Tracheal epithelial cell (primary cell): ENCODE measurements at places on chromosomes 3 and 15. TPM values are rescaled to one million over a fixed set of nuclear protein-coding genes. Genes with fewer than 3 reads are reported as not detected.

LRRIQ4 gene
- not detected in 2 replicates for total RNA-seq

C3orf49 gene
- total RNA-seq = not detected in 2 replicates

MESP2 gene
- total RNA-seq = 0.48 and 1.3 TPM in 2 replicates

DNAJC19 gene
- total RNA-seq = 24.3 and 36.6 TPM in 2 replicates

NPRL2 gene
- 15.6 and 18.3 TPM in 2 replicates for total RNA-seq

ACTC1 gene
- not detected in 2 replicates for total RNA-seq

NSMCE3 gene
- 5.1 and 7.5 TPM in 2 replicates for total RNA-seq

C15orf62 gene
- 0.85 and 1.2 TPM in 2 replicates for total RNA-seq

ATP10A gene
- 0.21 and 6.0 TPM in 2 replicates for total RNA-seq

FOXL2 gene
- total RNA-seq = 0.24 TPM in 1 of 2 replicates, not detected in the other

ACKR4 gene
- total RNA-seq = 0.24 TPM in 1 of 2 replicates, not detected in the other

BNC1 gene
- total RNA-seq = 52.1 and 69.3 TPM in 2 replicates

PLA2G4E gene
- total RNA-seq = 0.21 and 0.96 TPM in 2 replicates

CASR gene
- under 0.01 TPM in 1 of 2 replicates, not detected in the other for total RNA-seq

ZSCAN2 gene
- total RNA-seq = 6.6 and 13.0 TPM in 2 replicates

WDR72 gene
- under 0.01 and 0.96 TPM in 2 replicates for total RNA-seq

GAP43 gene
- total RNA-seq = not detected in 2 replicates

CLDN11 gene
- total RNA-seq = 0.43 and 7.5 TPM in 2 replicates

TUSC7 gene
- total RNA-seq = not detected in 2 replicates

UBE3A gene
- 68.2 and 76.4 TPM in 2 replicates for total RNA-seq

UROC1 gene
- total RNA-seq = not detected in 2 replicates

XCR1 gene
- under 0.01 TPM in 1 of 2 replicates, not detected in the other for total RNA-seq

IGSF10 gene
- under 0.01 TPM in 1 of 2 replicates, not detected in the other for total RNA-seq

GPR160 gene
- 1.5 and 6.3 TPM in 2 replicates for total RNA-seq

CAV3 gene
- not detected in 2 replicates for total RNA-seq

SLC15A2 gene
- 0.96 and 6.2 TPM in 2 replicates for total RNA-seq

IGSF11 gene
- not detected in 2 replicates for total RNA-seq

ROPN1 gene
- not detected in 2 replicates for total RNA-seq

GPR27 gene
- 1.5 and 1.9 TPM in 2 replicates for total RNA-seq

DAZL gene
- not detected in 2 replicates for total RNA-seq

ACSBG1 gene
- not detected in 2 replicates for total RNA-seq
